ENCODE measurements at places on chromosomes 3 and 15.

DNA sequence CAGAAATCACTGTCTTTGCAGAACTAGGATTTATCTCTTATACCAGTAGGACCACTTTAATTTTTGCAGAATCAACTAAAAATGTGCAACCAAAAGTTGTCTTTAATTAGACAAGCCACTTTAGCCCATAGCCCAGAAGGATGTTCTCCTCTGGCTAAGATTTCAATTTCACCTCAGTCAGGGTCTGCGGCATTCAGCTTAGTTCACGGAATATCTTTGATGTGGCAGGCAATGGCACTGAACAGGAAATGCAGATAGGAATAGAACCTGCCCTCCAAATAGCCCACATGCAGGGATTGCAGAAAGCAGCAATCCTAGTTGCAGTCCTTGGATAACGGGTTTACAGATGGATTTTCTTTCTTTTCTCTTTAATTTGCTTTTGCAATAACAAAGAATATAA, 100.8 kb downstream of the MESD start:
- no peak for DNase-seq

DNA sequence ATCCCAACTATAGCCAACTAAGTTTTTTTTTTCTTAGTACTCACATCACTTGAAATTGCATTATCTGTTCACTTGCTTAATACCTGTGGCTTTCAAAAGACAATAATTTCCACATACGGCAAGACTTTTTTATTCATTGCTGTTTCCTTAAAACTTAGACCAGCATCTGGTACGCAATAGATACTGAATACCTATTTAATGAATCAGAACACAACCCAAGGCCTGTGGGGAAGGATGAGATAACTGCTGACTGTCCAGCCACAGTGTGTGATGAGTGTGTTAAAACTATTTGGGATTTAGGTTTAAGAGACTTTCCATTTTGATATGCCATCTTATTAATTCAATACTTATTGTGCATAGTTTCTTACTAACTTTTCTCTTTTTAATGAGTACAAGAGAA, 988.7 kb downstream of the NTRK3 start:
- no peak for DNase-seq

DNA sequence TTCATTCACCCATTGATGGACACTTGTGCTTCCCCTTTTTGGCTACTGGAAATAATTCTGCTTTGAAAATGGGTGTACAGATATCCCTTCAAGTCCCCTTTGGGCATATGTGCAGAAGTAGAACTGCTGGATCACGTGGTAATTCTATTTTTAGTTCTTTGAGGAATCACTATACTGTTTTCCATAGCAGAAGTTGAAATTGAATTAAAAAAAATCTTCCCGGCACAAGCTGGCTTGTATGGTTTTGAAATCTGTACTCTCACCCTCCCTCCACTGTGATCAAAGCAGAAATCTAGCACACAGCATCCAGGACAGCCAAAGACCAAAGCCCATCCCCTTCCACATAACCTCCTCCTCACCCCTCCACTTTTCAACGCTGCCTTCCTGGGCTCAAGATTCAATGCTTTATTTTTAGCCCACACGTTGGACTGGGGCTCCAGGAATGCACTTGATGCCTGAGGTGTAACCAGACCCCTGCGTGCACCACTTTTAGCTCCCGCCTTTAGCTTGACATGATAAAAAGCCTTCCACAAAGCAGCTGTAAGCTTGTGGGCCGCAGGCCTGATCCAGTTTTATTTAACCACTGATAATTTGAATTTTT, 29.9 kb downstream of the TMEM40 start:
- DNase-seq, result no peak

DNA sequence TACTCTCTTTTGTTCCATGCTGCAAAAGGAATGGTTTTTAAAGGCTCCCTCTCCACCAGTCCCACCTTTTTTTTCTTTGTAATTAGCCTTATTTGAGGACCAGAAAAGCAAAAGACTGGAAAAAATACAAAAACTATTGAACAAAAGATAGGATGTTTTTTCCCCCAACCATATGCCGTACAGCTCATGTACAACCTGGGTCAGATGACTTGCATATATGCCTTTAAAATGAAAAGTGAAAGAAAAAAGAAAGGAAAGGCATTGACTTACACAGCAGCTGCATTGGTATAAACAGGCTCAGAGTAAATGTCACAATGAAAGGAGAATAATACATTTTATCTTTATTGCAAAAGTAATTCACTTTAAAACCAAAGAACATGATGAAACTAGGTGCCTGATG, 69.5 kb upstream of the CMC1 start:
- DNase-seq, result no peak

- DNase-seq, result no peak
Measured at GRCh38 chr15:77493324-77493907, 72.7 kb downstream of the HMG20A start.

GRCh38 chr15:84844964-84845363, 27.8 kb downstream of the ALPK3 start:
- no peak for DNase-seq

GRCh38 chr15:76861815-76862397, 43.2 kb downstream of the SCAPER start:
- no peak for DNase-seq

- DNase-seq, result peak; percentile 15
Measured at GRCh38 chr15:63891079-63891767, 57.5 kb upstream of the HERC1 start.

DNA sequence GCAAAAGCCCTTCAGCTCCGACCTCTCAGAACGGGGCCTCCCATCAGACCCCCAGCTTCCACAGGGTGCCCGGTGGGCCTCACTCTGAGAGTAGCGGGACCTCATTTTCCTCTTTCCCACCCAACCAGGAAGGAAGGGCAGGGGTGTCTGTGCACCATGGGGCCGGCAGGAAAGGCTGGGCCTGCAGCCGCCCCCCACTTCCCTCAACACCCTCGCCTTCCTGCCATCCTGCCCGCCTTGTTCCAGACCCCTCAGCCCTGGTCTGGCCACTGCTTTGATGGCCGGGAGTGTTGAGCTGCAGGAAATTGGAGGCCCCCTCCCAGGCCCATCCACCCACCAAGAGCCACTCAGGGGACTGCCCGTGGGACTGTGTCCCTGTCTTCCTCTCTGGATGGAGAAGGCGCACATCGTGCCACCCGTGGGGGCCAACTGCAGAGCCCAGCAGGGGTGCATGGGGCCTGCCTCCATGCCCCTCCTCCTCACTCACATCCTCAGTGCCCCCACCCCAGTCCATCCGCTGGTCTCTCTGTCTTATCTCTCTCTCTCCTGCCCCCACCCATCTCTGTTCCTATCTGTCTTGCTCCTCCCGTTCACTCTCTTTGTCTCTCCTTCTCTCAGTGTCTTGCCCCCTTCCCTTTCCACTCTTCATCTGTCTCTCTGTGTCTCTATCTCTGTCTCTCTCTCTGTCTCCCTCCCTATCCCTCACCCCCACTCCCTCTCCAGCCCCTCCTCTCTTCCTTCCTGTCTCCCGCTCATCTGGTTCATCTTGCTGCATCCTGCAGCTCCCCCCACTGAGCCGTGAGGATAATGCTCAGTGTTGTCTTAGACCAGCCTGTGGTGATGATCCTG, 1.8 kb upstream of the PLXND1 start:
- no peak for DNase-seq

- DNase-seq, result no peak
Measured at GRCh38 chr3:15326673-15327072, 5.7 kb downstream of the SH3BP5 start.

DNA sequence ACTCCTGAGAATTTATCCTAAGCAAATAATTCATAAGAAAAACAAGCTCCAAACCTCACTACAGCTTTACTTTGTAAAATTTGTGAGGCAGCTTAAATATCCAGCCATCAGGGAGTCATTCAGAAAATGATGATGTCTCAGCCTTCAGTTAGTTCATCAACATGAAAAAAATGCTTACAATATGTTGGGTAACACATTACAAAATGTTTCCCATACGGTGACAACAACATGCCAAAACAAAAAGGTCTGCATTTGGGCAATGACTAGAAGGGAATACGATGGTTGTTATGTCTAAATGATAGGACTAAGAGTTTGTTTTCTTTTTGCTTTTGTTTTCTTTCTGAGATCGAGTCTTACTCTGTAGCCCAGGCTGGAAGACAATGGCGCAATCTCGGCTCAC, 47.0 kb upstream of the CFAP161 start:
- DNase-seq, result no peak

DNA sequence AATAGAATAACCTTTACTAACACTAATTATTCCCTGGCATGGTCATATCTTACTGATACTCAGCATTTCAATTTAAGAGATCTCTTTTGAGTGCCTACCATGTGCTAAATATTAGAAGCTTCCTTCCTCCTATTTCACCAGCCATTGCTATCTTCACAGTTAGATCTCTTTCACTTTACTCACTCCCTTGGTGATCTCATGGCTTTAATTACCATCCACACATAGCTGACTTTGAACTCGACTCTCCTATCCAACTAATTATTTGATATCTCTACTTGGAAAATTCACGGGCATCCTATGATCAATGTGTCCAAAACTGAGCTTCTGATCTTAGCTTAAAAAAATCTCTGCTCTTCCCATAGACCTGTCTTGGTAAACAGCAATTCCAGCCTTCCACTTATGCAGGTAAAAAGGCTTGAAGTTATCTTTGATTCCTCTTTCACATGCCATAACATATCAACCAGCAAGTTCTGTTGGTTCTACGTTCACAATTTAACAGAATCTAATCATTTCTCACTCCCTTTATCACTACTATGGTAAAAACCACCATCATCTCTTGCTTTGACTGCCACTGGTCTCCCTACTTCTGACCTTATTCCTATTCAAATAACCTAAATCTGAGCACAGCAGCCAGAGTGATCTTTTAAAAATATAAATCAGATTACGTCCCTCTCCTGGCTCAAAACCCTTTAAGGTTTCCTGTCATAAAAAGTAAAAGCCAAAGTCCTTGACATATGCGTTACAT, 41.8 kb downstream of the HLTF start:
- no peak for DNase-seq

DNA sequence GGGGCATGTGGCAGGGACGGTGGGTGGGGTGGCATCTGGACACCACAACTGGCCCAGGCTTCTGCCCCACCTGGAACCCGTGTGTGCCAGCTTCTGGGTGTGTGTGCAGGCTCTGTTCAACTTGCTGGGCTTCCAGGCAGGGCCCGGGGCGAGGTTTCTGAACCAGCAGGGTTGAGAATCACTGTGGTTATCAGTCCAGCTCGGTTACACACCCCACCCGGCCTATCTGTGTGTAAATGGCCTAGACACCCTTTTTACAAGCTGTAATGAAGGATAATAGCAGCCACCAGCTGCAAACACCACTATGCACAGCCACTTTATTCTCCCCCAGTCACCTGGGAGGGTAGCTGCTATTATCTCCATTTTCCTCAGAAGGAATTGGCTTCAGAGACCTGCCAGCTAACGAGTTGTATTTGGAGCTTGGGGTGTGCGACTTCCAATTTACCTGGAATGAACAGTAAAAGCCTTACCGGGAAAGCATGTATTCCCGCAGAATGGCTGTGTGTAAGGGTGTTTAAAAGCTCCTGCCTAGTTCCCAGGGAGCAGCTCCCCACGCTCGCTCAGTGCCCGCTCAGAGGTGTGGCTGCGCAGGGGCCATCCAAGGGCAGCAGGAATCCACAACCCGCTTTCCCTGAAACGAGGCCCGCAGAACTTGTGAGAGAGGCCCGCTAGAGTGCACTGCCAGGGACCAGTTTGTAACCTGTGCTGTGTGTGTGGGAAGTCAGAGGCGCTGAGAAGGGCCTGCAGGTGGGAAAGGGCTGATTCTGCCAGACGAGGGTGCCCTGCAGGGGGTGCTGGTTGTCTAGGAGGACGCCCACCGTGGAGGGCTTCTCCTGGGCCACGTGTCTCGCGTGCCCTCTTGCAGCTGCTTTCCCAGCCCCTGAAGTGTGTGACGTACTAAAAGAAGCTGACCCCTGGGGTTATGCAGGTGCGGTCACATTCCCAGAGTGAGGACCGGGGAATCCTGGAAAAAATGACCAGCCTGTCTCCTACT, 83.5 kb downstream of the C3orf70 start:
- DNase-seq, result no peak

GRCh38 chr3:147090461-147090860, 315.9 kb downstream of the ZIC4 start:
- DNase-seq, result no peak

- no peak for DNase-seq
Measured at GRCh38 chr3:187828579-187829452, 83.5 kb upstream of the BCL6 start.

- no peak for DNase-seq
Measured at GRCh38 chr3:27724459-27725197, 2.5 kb upstream of the EOMES start.

- DNase-seq, result peak; percentile 23
Measured at GRCh38 chr3:27312044-27312668, 57.0 kb downstream of the NEK10 start.

GRCh38 chr15:95350908-95351307, 979.6 kb upstream of the NR2F2 start:
- no peak for DNase-seq

GRCh38 chr3:72756900-72757299, 91.3 kb downstream of the SHQ1 start:
- DNase-seq, result no peak

- no peak for DNase-seq
Measured at GRCh38 chr3:172536505-172536904, 13.3 kb upstream of the TNFSF10 start.

DNA sequence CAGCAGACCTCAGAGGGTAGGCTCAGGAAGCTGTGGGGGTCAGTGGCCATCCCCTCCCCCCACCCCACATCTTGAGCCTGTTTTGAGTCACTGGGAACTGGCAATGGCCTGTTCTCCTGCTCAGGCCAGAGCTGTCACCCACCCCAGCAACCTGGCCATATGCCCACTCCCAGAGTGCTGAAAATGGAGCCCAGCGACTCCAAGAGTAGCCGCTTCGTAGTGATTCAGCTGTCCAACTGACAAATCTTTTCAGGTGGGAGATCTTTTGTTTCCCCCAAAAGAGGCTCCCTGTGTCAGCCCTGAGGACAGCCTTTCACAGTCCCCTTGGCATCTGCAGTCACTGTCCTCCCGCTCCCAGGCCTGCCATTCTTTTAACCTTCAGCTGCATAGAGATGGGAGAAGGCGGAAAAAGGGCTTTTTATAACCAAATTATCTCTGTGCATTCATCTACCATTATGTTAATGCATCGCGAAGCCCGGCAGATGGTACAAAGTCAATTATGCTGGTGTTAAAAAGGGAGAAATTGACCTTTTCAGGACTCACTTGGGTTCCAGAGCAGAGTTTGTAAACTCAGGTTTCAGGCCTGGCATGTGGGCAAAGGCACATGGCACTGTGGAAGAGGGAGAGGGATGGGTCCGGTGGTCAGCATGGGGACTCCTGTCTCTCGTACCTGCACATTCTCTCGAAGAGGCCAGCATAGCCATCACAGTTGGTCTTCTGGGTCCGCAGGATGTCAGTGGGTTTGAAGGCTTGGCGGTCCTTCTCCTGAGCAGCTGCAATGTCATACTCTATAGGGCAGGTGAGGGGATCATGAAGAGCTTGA, 32.1 kb downstream of the KY start:
- no peak for DNase-seq

- DNase-seq, result no peak
Measured at GRCh38 chr3:22141769-22142168, 390.8 kb upstream of the ZNF385D start.

Measured in retinal pigment epithelial cell (primary cell).